CMK (cell line): ENCODE measurements at places on chromosomes 2 and 18.

GRCh38 chr2:169303579-169304305 is 58.6 kb downstream of the LRP2 start:
- DNase-seq: no peak

DNA sequence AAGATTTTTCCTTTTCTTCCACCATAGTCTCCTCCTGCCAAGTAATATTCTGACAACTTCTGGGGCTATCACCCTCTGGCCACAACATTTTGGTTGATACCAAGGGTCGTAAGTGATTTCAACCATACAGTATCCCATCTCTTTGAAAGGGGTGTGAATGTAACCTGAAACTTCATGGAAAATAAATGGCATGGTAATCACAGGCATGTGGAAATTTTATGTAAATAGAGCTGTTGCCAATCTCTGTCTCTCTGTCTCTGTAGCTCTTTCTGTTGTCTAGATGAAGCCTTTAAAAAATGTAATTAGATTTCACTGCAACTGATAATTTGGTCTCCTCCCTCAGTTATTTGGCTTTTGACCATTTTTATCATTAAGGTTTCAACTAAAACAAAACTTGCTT is 125.6 kb upstream of the RPRM start:
- DNase-seq: no peak

DNA sequence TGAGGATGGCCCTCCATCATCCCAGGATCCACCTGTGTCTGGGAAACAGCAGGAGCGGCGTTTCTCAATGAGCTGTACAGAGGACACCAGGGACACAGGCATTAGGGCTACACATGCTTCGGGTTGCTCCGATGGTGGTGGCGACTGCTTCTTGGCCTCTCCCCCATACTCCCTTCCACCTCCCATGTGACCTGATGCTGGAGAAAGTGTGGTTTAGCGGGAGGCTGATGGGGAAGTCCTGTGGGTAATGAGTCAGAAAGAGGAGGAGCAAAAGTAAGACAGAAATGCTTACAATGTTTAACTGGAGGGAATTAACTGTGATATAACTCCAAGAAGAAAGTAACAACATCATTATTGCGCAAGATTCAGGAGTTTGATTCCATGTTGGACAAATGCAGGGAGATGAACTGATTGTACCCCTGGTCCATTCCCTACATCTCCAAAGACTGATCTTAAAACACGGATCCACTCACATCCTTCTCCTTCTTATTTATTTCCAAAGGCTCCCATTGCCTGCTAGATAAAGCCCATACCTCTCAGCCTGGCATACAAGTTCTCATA is 186.6 kb downstream of the NRP2 start:
- DNase-seq: no peak

GRCh38 chr2:163771596-163771995 is 35.8 kb upstream of the FIGN start:
- no peak for DNase-seq

- DNase-seq: no peak
Measured at GRCh38 chr2:78682781-78683180, 342.7 kb upstream of the REG3G start.

DNA sequence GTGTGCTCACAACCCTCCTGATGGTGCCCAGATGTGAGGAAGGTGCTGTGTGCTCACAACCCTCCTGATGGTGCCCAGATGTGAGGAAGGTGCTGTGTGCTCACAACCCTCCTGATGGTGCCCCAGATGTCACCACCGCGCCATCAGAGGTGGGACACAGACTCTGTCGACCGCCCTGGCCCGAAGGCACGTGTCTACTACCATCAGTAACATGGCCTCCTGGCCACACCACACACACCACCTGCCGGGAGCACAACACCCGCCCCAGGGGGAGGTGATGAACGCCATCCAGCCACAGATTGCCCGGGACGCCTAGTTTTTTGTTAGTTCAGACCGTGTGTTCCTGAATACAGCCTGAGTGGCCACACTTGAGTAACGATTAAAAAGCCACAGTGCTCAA is 24.5 kb downstream of the HDAC4 start:
- DNase-seq: no peak

GRCh38 chr18:77002496-77002895 is 130.1 kb downstream of the MBP start:
- no peak for DNase-seq

- DNase-seq: no peak
Measured at GRCh38 chr18:76564655-76565237, 69.7 kb upstream of the ZNF516 start.

DNA sequence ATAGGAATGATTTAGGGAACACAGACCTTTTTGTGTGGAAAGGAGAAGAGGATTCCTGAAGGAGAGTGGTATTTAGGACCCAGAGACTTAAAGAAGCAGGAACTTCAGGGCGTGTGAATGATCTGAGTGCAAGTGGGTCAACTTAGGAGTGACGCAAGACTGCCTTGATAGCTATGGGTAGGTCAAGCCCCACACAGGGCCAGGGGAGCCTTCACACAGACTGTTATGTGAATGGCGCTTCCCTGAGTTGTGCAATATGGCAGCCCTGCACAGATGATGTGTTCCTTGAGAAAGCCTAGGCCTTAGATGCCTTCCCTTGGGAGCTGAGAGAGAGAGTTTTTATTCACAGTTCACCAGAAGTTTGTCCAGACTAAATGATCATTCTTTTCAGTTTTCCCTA is 47.1 kb upstream of the IGFBP5 start:
- no peak for DNase-seq

- DNase-seq: peak; percentile 94
Measured at GRCh38 chr2:68828887-68829708, 42.1 kb downstream of the BMP10 start.

- no peak for DNase-seq
Measured at GRCh38 chr2:115303-115702, 69.0 kb upstream of the FAM110C start.

DNA sequence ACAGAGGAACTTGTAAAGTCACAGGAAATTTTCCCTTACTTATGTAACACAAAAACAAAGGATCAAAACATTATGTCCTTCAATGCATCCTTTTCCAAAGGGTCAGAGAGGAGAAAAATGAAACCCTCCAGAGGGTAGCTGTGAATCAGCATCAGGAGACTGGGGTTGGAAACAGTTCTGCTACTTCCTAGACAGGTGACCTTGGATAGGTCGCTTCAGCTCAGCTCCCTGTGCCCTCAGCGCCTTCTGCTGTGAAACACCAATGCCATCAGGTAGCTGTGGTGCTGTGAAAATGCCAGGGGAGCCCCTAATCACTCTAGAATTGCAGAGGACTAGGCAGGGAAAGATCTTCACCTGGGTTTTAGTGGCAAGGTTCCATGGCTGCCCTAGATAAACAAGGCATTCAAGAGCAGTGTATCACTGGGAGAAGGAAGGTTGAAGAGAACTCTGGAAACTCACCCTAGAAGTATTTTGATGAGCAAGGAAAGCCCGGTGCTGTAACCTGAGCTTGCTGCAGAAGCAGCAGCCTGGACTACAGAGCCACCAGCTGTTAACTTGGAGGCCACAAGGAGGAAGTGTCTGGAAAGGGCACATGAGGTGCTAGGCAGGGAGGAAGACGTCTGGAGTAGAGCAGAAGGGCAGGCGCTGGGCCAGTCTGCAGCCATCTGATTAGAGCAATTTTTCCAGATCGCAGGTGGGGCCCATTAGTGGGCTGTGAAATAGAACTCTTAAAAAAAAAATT is 100.7 kb upstream of the MCFD2 start:
- DNase-seq: no peak

- DNase-seq: no peak
Measured at GRCh38 chr2:110741491-110741980, 9.2 kb downstream of the ACOXL start.

DNA sequence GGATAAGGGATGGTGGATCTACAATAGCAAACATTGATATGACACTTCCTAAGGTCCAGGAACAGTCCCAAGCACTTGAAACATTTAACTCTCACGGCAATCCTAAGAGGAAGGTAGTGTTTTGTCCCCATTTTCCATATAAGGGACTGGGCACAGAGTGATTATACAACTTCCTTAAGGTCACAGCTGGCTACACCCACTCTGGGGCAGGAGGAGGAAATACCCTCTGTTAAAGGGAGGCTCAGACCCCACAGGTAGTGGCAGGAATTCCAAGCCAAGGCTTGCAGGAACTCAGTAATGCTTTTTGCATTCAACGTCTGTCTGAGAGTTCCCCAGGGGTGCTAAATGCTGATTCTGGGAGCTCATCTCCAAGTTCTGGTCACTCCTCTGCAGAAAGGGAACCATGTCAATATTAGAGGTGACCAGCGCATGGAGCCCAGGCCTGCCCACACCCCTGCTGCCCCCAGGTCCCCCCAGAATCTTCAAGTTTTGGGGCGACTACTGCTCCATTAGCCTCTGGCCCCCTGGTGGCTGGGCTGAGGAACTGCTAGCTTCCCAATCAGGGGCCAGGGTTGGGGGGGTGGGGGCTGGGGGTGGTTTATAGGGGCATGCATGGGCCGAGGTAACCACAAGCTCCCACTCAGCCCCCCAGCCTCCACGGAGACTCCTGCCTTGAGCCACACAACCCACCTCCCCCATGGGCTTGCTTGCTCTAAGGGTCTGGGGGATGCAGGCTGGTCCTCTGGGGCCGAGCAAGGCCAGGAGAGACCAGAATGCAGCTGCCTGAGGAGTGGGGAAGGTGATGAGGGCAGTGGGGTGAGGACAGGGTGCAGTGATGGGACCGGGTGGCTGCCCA is 11.1 kb downstream of the OBSL1 start:
- DNase-seq: no peak

DNA sequence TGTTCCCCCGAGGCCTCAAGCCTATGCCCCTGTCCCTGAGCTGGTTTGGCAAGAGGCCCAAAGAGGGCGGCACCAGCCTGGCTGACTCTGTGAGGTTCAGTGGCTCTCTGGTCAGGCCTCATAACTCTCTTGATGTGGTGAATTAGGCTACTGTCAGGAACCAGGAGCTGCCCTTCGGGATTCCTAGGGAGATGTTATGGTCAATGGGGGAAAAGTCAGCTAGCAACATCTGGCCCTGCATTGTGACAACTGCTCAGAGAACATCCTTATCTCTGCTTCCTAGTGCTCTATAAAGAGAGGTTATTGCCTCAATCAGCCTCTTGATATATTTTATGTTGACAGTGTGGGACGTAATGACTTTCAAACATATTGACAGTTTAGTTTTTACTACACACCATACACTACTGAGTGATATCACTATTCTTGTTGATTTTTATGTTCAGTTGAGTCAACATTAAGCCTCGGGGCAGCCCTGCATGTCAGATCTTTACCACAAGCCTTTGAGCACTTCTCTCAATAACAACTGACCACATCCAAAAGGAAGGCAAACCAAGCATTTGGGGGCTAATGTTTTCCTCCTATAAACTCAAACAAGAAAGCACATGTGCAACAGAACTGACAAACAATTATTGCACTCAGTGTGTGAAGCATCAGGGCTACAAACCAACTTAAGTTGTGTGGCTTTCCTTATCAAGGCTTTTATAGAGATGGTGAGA is 448.3 kb upstream of the SLC14A2 start:
- DNase-seq: no peak

GRCh38 chr2:208266553-208266893 is 468 bp downstream of the PIKFYVE start:
- no peak for DNase-seq

DNA sequence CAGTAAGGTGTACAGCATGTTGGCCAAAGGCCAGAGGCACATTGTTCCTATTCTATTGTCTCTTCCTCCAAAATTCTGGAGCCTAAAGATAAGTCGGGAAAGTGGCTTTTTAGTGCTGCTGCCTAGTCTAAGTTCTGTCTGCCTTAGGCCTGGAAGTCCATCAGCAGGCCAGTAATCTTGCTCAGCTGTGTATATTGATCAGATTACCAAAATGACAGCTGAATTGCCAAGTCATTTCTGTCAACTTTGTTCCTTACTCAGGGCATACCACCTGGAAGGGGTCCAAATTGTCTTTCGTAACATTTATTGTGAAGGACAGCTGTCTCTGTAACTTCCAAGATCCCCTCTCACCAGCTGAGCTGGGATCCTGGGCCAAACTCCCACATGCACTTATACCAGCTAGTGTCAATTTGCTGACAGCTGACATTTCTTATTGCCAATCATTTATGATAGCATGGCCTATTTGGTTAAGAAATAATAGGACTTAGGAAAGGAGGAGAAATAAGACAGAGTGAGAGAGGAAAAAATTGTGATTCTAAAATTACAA is 116.8 kb upstream of the FSHR start:
- DNase-seq: no peak

DNA sequence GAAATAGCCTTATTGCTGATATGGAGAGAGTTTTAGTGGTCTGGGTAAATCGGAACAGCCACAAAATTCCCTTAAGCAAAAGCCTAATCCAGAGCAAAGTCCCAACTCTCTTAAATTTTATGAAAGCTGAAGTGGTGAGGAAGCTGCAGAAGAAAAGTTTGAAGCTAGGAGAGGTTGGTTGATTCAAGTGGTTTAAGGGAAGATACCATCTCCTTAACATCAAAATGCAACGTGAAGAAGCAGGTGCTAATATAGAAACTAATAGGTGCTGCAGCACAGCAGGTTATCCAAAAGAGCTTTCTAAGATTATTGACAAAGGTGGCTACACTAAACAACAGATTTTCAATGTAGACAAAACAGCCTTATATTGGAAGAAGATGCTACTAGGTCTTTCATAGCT is 28.2 kb upstream of the CD8A start:
- no peak for DNase-seq

DNA sequence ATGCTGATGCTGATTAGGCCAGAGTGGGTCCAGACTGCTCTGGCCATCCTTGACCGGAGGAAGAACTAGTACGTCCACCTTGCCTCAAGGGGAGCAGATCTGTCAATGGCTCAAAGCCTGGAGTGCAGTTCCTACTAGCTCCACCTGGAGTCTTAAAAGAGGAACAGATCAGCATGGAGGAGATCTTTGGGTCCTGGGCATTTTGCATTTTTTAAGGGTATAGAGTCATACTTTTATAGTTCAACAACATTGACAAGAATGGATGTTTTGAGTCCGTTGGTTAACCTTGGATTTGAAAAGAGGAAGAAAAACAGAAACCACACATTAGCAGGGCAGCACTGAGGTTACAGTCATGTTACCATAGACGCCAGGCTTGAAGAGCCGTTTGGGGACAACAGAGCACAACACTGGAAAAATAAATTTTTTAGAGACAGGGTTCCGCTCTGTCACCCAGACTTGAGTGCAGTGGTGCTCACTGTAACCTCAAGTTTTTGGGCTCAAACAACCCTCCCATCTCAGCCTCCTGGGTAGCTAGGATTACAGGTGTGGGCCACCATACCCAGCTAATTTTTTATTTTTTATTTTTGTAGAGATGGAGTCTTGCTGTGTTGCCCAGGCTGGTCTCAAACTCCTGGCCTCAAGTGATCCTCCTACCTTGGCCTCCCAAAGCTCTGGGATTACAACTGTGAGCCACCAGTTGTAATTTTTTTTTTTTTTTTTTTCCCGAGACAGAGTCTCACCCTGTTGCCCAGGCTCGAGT is 78.5 kb downstream of the PRKCE start:
- DNase-seq: peak; percentile 4

DNA sequence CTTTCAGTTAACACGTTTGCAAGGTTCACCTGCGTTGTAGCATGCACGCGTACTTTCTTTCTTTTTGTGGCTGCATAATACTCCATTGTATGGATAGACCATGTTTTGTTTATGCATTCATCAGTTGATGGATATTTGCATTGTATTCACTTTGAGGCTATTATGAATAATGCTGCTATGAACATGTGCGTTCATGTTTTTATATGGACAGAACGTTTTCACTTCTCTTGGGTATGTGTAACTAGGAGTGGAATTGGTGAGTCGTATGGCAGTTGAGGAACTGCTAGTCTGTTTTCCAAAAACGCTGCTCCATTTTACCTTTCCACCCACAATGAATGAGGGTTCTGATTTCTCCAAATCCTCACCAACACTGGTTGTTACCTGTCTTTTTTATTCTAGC is 244.3 kb downstream of the GLI2 start:
- no peak for DNase-seq
